Osteocyte (in vitro differentiated cells): ENCODE measurements at places on chromosomes 1 and 21. TPM values are rescaled to one million over a fixed set of nuclear protein-coding genes. Genes with fewer than 3 reads are reported as not detected.

DNA sequence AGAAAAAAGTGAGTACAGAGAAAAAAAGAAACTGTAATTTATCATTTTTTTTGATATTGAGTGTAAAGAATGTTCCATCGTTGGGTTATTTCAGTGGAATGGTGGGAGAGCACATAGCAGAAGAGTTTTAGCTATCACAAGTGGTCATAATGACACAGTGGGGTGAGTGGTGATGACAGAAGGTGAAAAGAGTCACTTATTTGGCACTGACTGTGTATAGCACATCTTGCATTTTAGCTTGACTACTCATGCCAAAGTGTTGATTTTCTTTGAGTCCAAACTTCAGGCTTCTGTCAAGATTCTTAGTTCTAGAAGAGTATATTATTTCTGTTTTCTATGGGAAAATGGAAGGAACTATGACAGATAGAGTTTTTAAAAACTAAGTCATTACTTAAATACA, 261.2 kb downstream of the GRIK1 start:
- DNase-seq: no peak

DNA sequence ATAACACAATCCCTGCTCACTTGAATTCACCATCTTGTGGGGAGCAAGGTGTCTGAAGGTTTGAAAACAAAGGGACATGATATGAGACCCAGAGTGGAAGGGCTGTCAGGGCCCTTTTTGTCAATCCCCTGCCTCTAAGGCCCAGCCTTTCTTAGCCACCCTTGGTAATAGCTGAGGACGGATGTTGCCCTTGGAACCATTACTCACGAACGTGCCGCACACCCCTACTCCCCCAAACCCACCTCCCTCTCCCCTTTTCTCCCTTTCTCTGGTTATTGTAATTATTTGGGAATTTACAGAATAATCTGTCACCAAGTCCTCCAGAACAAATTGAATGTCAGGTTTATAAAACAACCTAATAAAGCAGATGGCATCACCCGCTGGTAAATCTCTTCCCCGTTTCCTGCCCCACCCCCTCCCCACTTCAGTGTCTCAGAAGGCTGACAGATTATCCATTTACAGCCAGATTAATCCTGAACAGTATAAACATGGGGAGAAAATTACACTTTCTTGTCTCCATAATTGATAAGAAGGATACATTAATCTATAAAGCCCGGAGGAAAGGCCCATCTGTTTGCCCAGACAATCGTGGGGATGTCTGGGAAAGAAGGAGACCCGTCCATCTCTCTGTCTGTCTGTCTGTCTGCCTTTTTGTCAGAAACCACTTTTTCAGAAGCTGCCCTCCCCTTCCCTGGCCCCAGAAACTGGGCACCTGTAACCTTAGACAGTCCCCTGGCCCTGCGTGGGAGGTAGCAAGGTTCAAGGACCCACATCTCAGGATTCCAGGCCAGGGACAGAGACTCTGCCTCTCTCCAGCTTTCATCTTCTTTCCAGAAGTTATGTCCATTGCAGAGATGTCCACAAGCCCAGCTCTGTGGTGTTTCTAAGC, 60.6 kb upstream of the CD34 start:
- peak; percentile 56 for DNase-seq

- DNase-seq: no peak
Measured at GRCh38 chr1:43995984-43996732, 4.8 kb downstream of the CCDC24 start.

GRCh38 chr1:155177918-155178281, 4.3 kb downstream of the TRIM46 start:
- DNase-seq: no peak

GRCh38 chr1:60596791-60597750, 485.3 kb upstream of the NFIA start:
- no peak for DNase-seq

DNA sequence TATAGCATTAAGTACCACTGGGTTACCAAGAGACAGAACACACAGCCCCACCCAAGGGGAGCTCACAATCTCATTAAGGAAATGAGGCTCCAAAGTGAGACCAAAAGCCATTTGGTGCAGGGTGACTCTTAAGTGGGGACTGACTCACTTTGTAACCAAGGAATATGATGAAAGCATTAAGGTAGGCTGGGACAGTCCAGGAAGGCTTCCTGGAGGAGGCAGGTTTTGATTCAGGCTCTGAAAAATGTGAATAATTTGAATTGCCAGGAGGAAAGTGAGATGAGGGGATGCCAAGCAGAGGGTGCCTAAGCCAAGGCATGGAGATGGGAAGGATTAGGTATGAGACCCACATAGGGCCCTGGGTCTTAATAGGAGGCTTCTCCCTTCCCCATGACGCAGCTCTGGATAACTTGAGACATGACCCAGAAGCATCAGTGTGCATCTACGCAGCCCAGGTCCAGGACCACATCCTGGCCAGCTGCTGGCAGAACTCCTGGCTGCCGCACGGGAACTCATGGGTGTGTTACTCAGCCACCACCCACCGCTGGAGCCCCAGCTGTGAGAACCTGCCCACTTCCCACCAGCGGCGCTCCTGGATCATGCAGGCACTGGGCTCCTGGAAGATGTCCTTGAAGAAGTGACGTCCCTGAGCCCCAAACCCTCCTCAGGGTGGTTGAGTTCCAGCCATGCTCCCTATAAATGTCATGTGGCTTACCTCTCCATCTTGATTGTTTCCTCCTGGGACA, 5.9 kb upstream of the TTC4 start:
- DNase-seq: peak; percentile 78

GRCh38 chr1:154176337-154176736, 15.6 kb downstream of the TPM3 start:
- DNase-seq: no peak

GRCh38 chr1:226498640-226499008, 49.9 kb upstream of the STUM start:
- DNase-seq: no peak

DNA sequence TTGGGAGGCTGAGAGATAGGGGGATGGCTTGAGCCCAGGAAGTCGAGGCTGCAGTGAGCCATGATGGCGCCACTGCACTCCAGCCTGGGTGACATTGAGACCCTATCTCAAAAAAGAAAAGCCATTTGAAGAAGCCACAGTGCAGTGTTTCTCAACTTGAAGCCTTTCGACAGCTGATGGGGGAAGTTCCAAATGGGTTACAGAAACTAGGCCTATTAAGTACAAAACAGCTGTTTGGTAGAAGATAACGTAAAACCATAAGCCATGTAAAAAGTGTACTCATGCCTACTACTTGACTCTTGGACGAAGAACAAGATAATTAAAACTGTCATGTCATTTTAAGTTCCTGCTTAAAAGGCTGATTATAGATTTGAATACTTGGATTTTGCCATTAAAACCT, 16.6 kb downstream of the COPA start:
- DNase-seq: no peak

DNA sequence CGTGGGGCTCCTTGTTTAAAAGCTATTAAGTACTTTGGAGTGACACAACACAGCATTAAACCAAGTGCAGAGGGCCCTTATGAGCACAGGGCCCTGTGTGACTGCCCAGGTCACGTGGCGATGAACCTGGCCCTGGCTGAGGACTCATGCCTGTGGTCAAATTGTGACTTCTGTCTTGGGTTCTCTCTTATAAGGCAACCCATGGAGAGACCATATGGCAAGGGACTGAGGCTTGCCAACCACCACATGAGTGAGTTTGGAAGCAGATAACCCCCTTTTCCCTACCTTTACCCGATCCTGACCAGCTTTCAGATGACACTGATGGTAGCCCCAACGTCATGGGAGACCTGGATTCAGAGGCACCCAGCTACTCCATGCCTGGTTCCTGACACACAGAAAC, 140.5 kb downstream of the ZBTB18 start:
- DNase-seq: peak; percentile 59

GBP6 gene
- total RNA-seq: not detected in 2 replicates

MARK1 gene
- total RNA-seq: 1.2 and 1.8 TPM in 2 replicates

SLC35D1 gene
- total RNA-seq: 9.6 and 10.1 TPM in 2 replicates

UBXN10 gene
- not detected in 2 replicates for total RNA-seq
